ENCODE measurements at places on chromosomes 16 and 17. TPM values are rescaled to one million over a fixed set of nuclear protein-coding genes. Genes with fewer than 3 reads are reported as not detected.

GRCh38 chr17:64164596-64165285 lies 34.8 kb upstream of the ERN1 start:
- DNase-seq: no peak

The TCF25 gene
- 115 TPM for polyA plus RNA-seq

DNA sequence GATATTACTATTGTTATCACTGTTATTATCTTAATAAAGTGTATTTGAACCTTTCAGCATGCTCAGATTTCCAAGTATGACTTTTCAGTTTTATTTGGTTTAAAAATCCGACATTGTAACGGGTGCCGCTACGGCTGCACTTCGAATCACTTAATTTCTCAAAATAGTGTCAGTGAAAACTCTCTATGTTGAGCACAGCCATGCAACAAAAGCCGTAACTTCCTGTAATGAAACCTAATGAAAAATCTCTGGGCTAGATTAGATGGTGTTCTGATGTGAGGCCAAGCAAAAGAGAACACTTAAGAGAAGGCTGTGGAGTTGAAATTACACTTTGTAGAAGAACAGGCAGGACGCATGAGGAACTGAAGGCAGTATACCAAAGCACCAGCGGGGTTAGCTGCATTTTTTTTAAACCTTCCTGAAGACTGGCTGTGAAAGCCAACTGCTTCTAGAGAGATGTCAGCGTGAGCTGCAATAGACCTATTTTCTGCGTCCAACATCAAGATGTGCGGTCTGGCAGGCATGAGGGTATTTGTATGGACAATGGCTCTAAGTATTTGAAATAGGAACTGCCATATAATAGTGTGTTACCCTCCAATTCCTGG lies 1545.0 kb upstream of the GOT2 start:
- DNase-seq: no peak

DNA sequence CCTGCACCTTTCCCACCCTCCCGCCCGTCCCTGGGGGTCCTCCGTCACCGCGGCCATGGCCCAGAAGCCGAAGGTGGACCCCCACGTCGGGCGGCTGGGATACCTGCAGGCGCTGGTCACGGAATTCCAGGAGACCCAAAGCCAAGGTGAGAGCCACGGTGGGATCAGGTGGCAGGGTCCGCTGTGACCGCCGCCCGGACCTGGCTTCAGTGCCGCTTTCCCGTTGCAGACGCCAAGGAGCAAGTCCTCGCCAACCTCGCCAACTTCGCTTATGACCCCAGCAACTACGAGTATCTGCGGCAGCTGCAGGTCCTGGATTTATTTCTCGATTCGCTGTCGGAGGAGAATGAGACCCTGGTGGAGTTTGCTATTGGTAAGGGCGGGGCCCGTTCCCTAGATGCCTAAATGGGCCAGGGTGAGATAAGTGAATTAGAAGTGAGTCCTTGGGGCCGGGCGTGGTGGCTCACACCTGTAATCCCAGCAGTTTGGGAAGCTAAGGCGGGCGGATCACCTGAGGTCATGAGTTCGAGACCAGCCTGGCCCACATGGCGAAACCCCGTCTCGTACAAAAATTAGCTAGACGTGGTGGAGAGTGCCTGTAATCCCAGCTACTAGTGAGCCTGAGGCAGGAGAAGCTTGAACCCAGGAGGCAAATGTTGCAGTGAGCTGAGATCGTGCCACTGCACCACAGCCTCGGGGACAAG lies 617 bp downstream of the ARMC7 start:
- no peak for DNase-seq

The KRTAP4-6 gene
- polyA plus RNA-seq: not detected

- no peak for DNase-seq
These were observed 97.1 kb upstream of the HS3ST3A1 start for GRCh38 chr17:13698832-13699231.

The PMM2 gene
- 17.4 TPM for polyA plus RNA-seq

The MYLK3 gene
- polyA plus RNA-seq: 7.9 TPM

DNA sequence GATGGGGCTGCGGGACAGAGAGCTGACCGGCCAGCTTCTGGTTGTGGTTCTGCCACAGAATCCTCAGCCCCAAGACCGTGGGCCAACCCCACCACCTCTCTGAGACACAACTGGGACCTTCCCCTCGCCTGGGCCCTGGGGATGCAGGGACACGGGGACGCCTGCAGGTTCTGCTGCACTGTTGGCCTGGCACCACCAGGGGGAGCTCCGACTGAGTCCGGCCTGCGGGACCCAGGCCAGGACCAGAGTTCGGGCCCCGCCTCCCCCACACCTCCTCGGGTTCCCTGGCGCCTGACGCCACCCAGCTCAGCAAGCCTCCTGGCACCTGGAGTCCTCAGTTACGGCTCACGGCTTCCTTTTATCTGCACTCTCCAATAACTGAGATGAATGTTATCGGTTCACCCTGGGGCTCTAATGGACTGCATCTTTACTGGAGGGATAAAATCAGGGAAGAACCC lies 27.3 kb downstream of the TBC1D16 start:
- peak; percentile 74 for DNase-seq

GRCh38 chr16:89764711-89765201 lies 43.4 kb downstream of the ZNF276 start:
- DNase-seq: peak; percentile 23

The WFIKKN1 gene
- 0.80 TPM for polyA plus RNA-seq

GRCh38 chr17:73349138-73349537 lies 37.3 kb upstream of the CDC42EP4 start:
- DNase-seq: no peak

DNA sequence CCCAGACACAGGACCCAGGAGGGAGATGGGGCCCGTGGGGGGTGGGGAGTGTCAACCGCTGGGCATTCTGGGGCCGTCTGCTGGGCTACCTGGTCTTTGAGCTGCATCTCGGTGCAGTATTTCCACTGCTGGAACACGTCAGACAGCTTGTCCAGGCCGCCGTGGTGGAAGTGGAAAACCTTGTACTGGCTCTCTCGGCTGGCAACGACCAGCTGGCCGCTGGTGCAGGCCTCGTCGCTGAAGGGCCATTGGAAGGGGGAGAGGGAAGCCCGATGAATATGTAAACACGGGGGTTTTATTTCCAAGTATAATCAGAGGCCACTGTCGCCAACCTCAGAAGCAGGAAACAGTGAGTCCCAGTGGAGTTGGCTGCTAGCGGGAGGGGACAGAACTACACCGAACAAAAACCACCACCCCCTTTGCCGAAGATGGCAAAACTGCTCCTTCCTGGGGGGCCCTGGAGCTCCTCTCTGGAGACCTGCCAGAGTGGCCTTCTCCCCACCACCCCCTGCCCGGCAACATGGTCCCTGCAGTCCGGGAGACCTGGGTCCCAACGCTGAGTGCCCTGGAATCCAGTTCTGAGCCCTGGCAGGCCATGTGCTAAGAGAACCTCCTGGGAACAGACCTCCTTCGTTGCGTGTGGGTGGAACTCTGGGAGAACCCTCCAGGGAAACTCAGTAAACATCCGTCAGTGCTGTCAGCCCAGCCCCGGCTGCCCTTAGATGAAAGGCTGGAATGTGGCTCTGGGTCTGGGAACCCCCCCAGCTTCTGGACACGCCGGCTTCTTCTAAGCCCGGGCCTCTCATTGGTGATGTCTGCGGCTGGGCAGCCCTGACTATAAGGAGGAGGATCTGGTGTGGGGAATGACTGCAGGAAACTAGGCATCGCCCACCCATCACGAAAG lies 84.1 kb downstream of the TBC1D16 start:
- peak; percentile 60 for DNase-seq

GRCh38 chr17:32852811-32853210 lies 24.1 kb downstream of the MYO1D start:
- DNase-seq: no peak

- peak; percentile 25 for DNase-seq
These were observed 452.2 kb downstream of the KCNJ2 start for GRCh38 chr17:70621566-70621965.
